Activated CD4-positive, alpha-beta T cell treated with anti-CD3 and anti-CD28 coated beads, Interleukin-2, amount 50 U/mL, for 24 hours (primary cell): ENCODE measurements at places on chromosomes 1 and 21.

DNA sequence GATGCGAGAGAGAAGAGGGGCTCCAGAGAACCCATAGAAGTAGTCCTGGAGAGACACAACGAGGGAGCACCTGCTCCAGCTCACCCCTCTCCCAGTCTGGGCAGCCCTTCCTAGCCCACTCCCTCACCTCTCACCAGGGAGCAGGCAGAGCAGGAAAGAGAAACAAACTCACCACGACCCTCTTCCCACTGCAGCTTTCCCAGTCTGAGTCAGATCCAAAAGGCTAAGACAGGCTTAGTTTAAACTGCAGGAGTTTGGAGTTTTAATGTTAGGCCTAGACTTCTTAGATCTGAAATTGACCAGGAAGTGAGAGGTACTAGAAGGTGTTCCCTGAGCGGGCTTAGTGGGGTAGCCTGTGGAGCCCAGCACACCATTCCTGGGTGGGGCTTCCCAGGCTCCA is 29.6 kb downstream of the SLC1A7 start:
- DNase-seq = no peak

DNA sequence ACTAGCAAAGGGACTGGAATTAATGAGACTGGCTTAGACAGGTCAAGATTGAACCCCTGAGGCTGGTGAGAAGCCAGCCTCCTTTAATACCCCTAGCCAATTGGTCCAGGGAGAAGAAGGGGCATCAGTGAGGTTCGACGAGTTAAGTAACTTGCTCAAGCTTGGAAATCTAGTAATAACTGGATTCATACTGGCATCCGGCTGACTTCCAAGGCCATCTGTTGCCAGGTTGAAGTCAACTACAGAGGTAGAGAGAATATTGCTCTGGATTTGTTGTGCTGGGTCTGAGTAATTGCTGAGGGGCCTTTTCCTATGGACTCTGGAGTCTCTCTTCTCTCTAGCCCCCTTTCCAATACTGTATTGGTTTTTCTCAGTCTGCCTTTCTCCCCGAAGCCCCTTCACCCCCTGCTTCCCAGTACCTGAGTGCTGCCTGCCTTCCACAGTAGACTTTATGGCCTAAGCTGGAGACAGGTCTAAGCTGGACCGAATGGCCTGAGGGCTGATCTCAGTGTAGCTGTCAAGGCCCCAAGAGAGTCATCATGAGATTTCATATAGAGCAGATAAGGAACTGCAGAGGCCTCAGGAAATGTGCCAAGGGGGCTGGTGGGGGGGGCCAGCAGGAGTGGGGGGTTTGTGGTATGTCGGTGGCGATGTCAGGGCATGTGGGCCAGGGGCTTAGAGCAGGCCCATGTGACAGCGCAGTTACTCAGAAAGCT is 42.4 kb upstream of the IL19 start:
- DNase-seq = no peak

GRCh38 chr1:52203935-52204625 is 62.2 kb downstream of the ZFYVE9 start:
- DNase-seq = no peak

- no peak for DNase-seq
Measured at GRCh38 chr1:247324923-247325322, 6.7 kb downstream of the ZNF496 start.

DNA sequence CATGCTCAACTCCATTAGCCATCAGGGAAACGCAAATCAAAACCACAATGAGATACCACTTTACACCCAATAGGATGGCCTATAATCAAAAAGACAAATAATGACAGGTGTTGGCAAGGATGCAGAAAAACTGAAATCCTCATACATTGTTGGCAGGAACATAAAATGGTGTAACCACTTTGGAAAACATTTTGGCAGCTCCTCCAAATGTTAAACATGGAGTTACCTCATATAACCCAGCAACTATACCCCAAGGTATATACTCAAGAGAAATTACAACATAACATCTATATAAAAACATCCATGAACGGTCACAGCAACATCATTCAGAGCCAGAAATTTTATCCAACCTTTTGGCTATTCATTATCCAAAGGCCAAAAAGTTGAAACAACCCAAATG is 11.6 kb downstream of the EIF4G3 start:
- DNase-seq = no peak

DNA sequence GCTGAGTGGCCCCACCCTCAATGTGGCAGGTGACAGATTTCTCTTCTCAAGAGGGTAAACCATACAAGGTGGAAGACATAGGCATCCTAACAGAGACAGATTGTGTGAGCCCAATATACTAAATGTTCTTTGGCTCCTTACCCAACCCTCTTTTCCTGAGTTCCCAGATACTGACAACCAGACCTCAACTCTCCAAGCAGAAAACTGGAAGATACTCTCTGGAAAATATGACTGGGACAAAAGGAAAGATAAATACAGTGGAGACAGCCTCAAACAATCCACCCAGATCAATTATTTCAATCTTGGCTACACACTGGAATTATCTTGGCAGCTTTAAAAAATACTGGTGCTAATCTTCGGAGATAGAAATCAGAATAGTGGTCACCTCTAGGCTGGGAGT is 6.5 kb downstream of the EVI5 start:
- no peak for DNase-seq

DNA sequence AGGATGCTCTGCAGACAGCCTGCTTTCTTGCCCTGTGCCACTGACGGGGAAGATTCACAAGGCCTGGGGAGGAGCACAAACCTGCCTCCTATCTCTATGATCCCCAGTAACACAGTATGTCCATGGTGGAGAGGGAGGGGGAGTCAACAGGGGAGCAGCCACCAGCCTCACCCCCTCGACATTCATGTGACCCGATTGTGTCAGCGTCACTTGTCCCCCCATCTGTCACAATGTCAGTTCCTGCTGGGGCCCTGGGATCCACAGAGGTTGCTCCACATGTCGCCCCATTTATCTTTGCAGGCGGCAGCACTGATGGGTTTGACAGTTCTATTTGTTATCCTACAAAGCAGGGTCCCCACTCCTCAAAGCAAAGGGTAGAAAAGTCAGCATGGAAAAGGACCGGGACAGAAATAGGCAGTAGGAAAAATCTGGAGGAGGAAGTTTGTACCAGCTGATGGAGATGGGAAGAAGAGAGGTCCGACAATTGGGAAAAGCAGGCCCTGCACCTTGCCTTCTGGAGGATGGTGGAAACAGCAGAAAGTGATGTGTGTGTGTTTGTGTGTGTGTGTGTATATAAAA is 130.9 kb downstream of the SEC16B start:
- DNase-seq = no peak

GRCh38 chr1:11518791-11519628 is 40.1 kb downstream of the DISP3 start:
- DNase-seq = no peak

DNA sequence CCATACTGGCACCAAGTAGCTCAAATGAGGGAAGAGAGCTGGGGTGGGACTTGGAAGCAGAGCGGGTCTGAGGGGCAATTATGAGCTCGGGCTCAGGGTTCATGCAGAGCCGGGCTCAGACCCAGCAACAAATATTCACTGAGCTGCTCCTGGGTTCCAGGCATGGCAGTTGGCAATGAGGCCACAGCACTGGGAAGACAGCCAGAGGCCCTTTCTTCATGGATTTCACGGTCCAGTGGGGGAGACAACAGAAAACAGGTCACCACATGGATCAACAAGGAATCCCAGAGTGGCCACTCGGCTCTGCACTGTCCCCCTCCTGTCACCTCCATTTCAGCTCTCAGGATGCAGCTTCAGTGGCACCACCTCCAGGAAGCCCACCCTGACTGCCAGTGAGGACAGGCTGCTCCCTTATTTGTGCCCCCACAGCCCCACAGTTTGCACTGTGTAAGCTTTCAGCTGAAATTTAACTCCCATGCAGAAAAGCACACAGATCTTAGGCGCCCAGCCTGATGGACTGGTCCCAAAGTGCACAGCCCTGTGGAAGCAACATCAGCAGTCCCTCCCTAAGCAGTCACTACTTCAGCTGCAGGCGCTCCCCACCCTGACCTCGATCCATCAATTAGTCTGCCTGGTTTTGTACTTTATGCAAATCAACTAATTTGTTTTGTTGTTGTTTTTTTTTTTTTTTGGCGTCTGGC is 22.4 kb downstream of the ARHGEF19 start:
- DNase-seq = no peak

DNA sequence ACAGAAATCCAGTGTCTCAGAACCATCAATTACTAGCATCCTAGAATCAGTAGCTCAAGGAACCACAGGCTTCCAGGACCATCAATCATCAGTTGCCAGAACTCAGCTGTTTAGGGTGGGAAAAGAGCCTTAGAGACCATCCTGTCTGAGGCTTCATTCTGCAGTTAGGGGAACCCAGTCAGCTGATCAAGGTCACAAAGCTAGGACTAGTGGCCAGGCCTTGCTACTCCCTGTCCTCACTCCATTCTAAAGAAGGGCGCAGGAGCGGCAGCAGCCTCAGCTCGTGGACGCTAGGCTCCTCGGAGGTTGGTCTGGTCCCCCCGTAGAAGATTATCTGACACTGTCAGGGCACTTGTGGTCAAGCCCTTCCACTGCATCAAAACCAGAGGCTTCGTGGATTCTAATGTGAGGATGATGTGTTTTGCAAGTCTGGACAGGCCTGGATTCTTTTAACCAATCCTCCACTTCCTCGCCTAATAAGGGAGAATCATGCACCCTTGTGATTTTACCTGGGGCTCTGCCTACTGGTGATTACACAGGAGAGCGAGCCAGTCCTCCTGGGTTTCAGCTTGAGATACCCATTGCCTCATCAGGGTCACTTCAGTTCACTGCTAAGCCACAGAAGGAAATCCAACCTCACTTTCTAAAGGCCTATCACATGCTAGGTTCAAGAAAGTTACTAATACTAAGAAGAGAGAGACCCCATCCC is 41.7 kb upstream of the IFFO2 start:
- DNase-seq = no peak

DNA sequence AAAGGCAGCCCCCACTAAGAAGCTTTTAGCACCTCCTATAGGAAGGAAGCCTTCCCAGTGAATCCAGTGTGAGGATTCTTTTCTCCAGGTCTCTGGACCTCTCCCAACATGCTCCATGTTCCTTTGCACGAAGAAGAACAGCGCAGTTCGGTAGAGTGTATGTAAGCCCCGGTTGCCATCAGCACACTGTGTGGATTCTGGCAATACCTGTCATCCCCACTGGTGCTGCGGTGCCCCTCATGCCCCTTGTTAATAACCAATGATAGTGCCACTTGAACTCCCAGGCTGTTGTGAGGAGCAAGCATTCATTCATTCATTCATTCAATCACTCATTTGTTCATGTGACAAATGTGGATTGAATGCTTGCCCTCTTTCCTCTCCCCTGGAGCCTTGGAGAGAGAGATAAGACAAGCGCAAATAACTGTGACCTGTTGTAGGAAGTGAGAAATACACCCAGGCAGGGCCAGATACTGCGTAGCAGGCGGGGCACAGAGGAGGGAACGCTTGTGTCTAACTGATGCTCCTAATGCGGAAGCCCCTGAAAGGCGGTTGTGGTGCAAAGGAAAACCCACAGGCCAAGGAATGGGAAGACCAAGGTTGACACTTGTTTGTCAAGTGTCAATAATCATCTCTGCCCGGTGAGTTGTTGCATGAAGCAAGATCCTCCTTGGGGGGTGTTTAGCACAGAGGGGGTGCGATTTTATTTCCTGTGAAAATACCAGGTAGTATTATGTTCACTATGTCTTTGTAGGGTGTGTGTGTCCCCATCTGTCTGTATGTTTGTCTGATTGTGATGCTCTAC is 9.8 kb downstream of the LGR6 start:
- DNase-seq = no peak

DNA sequence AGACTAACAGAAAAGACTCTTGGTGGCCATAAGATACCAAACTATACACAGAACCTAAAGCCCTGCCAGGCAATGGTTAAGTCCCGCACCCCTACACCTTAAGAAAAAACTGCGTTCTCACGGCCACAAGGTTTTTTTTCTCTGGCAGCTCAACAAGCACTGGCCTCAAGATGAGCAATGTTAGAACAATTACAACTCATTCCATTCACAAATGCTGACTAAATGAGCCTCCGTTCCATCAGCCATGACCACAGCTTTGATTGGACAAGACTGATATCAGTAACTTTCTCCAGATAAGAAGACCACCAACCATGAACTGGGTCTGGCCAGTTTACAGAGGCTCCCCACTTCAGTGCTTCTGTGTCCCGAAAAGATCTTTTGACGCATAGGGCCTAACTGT is 31.9 kb downstream of the SEC16B start:
- DNase-seq = no peak

GRCh38 chr21:45453308-45453950 is 48.5 kb downstream of the COL18A1 start:
- DNase-seq = no peak

GRCh38 chr1:200866521-200866920 is 6.3 kb upstream of the GPR25 start:
- DNase-seq = no peak

DNA sequence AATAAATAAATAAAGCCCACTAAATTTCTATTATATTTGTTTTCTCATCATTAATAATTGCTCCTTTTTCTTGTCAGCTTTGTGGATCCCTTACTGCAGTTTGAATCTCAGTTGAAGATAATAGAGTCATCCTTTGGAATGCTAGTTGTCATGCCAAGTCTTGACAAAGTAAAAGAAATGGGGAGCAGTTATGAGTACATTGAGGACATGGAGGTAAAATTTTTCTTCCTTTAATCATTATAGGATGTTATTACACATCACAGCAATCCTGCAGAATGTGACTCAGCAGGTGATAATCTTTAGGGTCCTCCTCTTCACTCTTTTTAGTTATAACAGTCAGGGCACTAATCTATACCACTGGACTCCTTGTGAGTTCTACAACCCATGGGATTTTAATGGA is 24.1 kb downstream of the MROH9 start:
- no peak for DNase-seq

DNA sequence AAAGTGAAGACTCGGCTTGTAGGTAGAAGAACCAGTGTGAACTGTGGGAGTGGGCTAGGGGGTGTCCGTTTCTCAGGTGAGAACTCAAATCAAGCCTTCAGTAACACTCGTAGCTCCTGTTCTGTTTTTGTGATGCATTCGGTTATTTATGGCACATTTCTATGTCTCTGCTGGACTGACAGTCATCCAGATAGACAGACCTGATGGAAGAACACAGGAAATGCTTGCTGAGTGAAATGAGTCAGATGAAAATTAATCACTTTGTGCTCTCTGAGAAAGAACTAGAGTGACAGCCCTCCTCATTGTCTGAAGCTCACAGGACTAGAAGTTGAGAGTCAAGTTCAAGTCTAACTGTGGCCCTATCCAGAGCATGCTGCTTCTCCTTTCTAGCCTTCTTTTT is 360.1 kb upstream of the PLXNA2 start:
- no peak for DNase-seq

DNA sequence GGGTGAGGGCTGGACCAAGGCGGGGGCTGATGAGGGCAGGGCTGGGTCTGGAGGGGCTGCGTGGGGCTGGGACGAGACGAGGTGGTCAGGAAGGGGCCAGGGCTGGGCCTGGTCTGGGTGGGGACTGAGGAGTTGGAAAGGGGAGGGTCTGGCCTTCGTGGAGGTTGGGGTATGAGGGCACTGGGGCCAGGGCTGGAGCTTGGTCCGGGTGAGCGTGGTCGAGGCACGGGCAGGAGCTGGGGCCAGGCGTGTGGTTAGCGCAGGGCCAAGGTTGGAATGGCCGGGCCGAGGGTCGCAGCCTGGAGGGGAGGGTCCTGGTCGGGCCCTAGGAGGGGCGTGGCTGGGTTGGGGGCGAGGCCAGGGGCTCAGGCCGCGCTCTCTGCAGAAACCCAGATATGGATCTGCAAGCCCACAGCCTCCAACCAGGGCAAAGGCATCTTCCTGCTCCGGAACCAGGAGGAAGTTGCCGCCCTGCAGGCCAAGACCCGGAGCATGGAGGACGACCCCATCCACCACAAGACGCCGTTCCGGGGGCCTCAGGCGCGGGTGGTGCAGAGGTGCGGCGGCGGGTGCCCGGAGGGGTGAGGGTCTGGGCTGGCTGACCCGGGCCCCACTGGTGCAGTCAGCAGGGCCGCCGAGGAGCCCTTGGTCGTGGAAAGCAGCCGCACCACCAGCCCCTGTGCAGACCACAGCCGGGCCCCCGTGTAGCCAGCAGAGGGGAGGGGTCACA is 9.0 kb downstream of the TTLL10 start:
- no peak for DNase-seq
